ENCODE measurements at places on chromosomes 1 and 21.

GRCh38 chr1:167661527-167662426, 31.7 kb downstream of the RCSD1 start:
- DNase-seq, result no peak

GRCh38 chr21:33244779-33245105, 15.0 kb downstream of the IFNAR2 start:
- no peak for DNase-seq

GRCh38 chr21:37788503-37788902, 127.8 kb downstream of the KCNJ6 start:
- DNase-seq, result no peak

- no peak for DNase-seq
Measured at GRCh38 chr1:76727520-76727919, 139.8 kb upstream of the ST6GALNAC5 start.

DNA sequence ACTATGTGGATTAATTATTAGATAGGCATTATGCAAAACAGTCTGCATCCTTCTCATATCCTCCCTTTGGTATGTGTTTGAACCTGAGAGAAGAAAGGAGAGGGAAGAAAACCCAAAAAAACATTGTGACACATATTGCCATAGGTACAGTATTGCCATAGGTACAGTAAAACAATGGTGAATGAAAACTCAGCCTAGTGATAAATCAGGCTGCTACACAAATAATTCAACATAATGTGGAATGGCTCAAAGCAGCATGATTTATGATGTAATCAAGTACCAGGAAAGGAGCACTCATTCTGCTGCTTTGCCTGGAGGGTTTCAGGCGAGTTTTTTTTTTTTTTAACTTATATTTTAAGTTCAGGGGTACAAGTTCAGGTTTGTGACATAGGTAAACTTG, 213.9 kb upstream of the LYPLAL1 start:
- no peak for DNase-seq

- no peak for DNase-seq
Measured at GRCh38 chr1:202367271-202367670, 18.8 kb downstream of the PPP1R12B start.

- DNase-seq, result no peak
Measured at GRCh38 chr1:51561702-51562101, 42.6 kb upstream of the EPS15 start.

GRCh38 chr1:21621051-21621450, 48.1 kb downstream of the RAP1GAP start:
- DNase-seq, result no peak

DNA sequence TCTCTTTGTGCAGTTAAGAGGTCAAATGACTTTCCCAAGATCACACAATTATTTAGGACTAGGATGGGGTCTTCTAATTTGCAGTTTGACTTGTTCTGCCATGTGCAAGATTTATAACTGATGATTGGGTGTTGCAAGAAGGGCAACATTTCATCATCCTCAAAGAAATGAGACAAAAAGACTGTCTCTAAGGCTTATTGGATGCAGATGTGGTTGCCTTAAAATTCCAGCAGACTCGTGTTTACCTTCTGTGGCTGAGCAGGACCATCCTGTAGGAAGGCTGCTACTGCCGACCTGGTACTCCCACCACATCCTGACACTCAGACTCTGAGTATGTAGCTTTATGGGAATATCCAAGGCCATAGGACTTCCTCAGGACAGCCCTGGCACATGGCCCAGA, 99.9 kb upstream of the SGIP1 start:
- DNase-seq, result no peak

GRCh38 chr1:192224396-192224795, 66.1 kb downstream of the RGS18 start:
- DNase-seq, result no peak

DNA sequence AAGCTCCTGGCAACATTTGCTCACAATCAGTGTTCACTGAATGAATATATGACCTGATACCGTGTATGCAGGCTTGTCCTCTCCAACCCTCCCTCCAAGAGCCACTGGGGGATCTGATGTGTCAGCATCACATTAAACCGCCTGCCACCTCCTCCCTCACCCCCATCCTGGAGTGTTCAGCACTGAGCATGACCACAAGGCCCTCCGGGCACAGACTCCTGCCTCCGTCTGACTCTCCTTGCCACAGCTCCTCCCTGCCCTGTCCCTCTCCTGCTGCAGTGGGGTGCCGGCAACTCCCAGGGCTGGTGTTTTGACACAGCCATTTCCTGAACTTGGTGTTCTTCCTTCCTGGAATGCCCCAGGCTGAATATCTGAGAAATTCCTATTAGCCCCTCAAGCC, 136.7 kb downstream of the FCRL5 start:
- DNase-seq, result no peak

- peak; percentile 0 for DNase-seq
Measured at GRCh38 chr1:23483321-23484252, at the start of gene ASAP3. Gene ASAP3, minus strand, starts transcription at chr1:23484179. Its CDS starts 46 bp downstream, at chr1:23484133.

DNA sequence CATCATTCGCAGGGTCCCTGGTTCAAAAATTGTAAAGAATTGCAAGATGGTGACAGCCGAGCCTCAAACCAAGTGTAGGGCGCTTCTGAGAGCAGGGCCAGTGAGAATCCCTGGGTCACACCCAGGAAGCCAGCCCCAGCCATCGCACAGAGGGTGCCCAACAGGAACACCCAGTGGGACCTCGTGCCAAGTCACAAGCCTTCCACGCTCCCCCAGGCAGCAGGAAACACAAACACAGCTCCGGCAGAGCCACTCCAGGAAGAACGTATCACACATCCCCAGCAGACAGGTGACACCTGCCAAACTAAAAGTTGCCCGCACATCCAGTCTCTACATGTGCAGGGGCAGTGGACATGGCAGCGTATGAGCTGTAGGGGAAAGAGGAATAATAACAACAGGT, 20.2 kb downstream of the DHRS3 start:
- DNase-seq, result no peak

DNA sequence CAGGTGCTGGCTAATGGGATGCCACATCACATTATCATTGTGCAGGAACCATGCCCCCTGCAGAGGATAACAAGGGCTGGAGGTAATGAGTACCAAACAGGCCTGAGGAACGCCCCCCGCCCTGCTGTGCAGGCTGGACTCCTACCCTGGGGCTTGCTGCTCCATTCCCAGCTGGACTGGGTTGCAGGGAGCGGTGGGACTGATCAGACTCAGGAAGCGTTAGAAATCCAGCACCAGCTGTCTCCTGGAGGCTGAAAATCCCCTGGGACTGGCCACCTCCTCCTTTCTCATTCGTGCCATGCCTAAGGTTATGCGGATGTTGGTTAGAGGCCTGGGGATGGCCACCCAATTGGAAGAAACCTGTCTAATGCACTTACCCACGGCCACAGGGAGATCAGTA, 36.9 kb upstream of the POU3F1 start:
- no peak for DNase-seq

GRCh38 chr1:65525266-65526048, 105.0 kb downstream of the LEPR start:
- DNase-seq, result no peak

- no peak for DNase-seq
Measured at GRCh38 chr1:107936498-107937481, 28.2 kb downstream of the VAV3 start.

DNA sequence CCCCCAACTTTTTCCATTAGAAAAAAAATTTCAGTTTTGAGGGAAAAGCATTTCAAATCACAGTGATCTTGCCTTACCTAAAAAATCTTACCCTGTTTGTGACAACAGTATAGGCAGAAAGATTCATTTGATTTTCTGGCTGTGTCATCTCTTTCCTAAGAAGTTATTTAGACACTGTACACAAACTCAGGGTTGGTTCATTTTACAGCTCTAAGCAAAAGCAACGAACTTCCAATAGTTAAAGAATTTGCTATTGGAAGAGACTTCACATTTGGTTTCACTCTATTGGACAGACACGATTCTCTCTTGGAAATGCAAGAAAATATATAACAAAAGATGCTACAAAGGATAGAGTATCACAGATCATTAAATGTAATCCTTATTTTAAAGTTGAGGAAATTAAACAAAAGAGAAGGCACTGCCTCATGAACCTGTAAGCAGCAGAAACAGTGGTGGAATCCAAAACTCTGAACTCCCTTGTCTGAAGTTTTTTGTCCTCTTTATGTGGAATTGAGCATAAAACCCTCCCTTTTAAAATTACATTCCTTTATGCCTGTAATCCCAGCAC, 20.8 kb downstream of the EYA3 start:
- DNase-seq, result no peak

DNA sequence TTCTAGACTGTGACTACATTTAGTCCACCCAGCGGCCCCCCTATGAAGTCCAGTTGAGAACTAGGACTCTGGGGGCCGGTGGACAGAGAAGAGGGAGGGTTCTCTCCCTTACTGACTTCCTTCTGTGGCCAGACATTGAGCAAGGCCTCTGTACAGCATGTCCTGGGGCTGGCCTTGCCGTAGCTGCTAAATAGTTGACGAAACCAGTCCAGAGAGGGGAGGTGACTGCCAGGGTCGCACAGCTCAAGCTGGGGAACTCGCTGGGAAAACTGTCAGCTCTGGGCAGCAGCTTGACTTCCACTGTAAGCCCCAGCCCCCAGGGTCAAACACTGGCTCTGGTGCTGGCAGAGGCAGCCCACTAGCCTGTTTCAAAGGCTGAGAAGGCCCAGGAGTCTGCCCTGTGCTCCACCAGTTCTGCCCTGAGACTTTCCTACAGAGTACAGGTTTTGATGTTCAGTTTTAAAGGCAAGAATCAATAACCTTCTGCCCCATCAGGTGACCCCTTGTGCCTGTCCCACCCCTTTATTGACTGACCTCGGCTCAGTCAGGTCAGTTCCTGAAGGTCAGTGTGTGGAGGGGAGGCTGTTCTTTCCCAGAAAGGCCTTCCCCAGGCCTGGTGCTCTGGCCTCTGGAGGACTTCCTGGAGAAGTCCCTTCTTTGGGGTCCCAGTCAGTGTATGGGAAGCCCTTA, 14.1 kb downstream of the PCSK9 start:
- DNase-seq, result no peak

DNA sequence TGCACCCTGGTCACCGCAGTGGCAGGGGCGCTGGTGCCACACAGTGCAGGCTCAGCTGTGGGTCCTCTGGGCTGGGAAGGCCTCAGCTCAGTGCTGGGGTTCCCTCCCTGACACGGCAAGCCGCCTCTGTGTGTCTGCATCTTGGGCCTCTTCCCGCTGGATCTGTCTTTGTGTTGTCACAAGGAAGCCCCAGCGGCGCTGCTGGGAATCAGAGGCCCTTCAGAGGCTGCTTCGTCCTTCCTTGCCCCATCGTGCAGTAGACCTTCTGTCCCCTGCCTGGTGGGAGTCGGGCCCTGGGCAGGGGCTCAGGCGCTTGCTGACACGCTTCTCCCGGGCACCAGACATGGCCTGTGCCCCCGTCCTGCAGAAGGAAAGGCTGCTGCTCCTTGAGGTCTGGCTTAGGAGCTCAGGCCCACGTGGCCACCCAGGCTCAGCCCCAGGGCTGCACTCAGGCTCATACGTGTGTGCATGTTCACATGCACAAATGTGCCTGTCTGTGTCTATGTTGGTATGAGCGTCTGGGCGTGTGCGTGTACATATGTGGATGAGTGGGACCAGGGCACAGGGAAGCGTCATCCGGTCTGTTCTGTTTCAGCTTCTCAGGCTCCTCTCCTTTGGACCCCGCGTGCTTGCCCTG, 24.3 kb upstream of the DIP2A start:
- DNase-seq, result no peak

- no peak for DNase-seq
Measured at GRCh38 chr1:96256130-96256790, 465.3 kb upstream of the PTBP2 start.

DNA sequence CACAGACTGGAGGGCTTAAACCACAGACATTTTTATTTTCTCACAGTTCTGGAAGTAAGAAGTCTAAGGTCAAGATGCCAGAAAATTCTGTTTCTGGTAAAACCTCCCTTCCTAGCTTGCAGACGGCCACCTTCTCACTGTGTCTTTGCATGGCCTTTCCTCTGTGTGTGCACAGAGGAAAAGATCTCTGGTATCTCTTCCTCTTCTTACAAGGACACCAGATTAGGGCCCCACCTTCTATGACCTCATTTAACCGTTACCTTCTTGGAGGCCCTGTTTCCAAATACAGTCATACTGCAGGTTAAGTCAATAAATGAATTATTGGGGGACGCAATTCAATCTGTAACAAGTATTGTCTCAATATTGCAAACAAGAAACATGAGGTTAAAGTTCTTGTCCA, 63.0 kb upstream of the PRDX6 start:
- no peak for DNase-seq

- no peak for DNase-seq
Measured at GRCh38 chr1:27928216-27928954, 6.4 kb upstream of the SMPDL3B start.

- no peak for DNase-seq
Measured at GRCh38 chr1:95790136-95790535, 556.1 kb downstream of the RWDD3 start.

DNA sequence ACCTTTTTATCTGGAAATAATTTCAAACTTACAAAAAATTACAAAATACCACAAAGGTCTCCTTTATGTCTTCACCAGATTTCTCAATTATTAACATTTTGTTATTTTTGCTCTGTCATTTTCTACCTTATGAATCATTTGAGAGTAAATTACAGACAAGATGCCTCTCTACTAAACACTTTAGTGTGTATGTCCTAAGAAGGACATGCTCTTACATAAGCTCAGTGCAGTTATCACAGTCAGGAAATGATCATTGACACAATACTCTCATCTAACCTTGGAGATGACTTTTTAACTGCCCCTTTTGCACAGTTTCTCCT, 378.9 kb upstream of the RUNX1 start:
- no peak for DNase-seq

DNA sequence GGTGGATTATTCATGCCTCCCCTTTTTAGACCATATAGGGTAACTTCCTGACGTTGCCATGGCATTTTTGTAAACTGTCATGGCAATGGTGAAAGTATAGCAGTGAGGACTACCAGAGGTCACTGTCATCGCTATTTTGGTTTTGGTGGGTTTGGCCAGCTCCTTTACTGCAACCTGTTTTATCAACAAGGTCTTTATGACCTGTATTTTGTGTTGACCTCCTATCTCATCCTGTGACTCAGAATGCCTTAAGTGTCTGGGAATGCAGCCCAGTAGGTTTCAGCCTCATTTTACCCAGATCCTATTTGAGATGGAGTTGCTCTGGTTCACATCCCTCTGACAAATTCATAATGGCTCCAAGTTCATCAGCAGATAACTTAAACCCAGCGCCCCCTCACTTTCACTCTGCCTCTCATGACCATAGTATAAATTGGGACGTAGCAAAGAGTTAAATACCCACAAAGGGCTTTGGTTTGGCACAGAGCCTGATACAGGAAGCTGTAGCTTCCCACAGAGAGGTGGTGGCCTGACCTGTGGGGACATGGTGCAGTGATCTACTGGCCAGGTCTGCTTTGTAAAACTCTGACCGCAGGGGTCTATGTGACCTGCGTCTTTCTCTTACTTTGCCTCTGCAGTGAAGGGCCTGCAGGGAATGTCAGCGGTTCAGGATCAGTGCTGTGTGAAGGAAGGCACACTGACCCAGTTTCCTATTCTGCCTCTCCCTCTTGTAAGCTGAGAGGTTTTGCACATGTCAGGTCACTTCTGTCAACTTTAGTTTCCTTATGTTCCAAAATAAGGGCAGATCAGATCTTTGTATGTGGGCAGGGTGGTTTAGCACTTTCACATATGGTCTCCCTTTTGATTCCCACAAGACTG, 78.1 kb upstream of the ZNF644 start:
- no peak for DNase-seq

Measured in stimulated activated CD4-positive, alpha-beta T cell treated with anti-CD3 and anti-CD28 coated beads, TNF-alpha, amount 100 ng/mL, for 1 hour (primary cell).